Hepatic stellate cell (primary cell): ENCODE measurements at places on chromosomes 11 and 22.

- DNase-seq, result no peak
Observed at GRCh38 chr22:31497148-31497938, 1.0 kb downstream of the SFI1 start.

DNA sequence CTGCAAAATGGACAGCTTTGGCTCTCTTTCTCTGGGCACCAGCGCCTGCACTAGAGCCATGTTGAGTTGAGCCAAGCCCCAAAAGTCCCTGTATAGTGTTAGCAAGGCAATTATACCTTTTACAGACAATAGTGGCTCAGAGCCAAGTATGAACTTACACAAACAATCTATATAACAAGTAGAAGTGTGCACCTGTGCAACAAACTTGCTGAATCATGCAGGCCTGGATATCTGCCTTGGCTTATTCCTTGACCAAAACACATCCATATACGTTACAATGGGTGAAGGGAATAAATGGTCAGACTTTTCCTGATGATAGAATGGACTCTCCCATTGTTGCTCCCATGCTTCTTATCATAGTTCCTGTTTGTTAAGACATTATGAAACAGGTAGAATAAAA is 3.8 kb upstream of the OR52I2 start:
- no peak for DNase-seq

- DNase-seq, result no peak
Observed at GRCh38 chr22:29517215-29517908, 36.2 kb downstream of the THOC5 start.

DNA sequence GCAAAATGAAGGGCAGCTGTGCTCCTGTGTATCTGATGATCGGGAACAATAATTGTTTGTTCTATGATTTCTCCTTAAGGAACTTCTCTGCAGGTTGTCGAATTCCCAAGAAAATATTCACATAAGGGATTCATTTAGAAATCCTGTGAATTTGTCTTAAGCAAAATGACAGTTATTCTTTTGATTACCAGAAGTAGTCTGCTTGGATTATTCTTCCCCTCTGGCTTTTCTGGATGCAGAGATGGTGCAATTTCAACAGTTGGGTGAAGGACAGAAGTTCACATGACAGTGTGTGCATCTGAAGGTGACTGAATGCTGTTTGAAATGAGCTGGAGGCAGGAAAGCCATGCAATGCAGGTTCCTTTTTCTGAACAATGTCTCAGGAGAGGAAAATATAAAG is 137.2 kb upstream of the MTMR2 start:
- no peak for DNase-seq

DNA sequence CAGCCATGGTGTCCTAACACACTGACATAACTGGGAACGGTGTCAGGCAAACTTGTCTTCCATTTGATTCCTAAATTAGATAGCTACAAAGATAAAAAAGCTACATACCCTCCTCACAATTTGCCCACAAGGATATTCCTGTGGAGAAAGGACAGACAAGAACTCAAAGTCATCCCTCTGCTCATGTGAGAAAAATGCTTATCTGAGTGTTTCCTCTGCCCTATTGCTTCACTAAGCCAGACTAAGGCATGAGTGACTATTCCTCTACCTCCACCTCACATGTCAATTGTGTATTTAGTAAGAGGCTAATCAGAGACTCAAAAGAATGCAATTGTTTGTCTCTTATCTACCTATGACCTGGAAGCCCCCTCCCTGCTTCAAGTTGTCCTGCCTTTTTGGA is 247.7 kb downstream of the DDX10 start:
- DNase-seq, result no peak

DNA sequence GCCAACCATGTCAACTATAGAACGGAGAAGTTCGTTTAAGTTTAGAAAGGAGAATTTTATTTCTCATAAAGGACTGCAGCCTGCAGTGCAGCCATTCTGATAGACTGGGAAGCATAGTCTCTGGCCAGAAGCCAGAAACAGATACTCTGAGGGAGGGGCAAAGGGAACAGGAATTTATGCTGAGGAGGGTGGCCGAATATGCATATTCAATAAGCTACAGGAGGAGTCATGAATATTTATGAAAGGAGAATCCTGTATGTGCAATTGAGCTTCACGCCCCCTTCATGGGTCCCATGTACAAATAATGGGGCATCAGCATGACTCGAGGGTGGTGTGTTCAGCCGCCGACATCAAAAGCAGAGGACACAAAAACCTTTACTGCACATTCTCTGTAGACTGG is 199.9 kb downstream of the CWF19L2 start:
- DNase-seq, result no peak

- DNase-seq, result no peak
Observed at GRCh38 chr11:69483691-69484426, 2.4 kb downstream of the LINC01488 start.

DNA sequence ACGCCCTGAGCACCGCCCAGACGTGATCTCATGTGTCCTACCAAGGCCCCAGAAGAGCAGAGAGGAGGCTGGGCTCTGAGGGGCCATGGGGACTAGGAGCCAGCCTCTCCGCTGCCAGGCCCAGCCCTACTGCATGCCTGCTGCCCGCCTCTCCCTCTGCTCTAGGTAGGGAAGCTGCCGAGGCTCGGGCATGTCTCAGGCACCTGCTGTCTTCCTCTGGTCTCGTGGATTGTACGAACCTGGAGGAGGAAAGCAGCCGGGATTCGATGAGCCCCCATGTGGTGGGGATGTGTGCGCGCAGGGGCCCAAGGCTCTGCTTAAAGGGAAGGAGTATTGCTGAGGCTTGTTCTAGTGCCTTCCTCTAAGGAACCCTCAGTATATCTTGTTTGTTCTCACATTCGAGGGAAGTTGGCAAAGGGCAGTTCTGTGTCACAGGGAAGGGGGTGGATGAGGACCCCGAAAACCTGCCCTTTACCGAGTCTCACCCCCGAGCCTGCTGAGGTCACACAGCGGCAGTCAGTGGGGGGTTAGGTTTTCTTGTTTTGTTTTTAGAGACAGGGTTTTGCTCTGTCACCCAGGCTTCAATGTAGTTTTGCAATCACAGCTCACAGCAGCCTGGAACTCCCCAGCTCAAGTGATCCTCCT is 21.2 kb downstream of the DAGLA start:
- no peak for DNase-seq

- DNase-seq, result peak; percentile 90
Observed at GRCh38 chr11:69636512-69637197, 4.3 kb upstream of the CCND1 start.

DNA sequence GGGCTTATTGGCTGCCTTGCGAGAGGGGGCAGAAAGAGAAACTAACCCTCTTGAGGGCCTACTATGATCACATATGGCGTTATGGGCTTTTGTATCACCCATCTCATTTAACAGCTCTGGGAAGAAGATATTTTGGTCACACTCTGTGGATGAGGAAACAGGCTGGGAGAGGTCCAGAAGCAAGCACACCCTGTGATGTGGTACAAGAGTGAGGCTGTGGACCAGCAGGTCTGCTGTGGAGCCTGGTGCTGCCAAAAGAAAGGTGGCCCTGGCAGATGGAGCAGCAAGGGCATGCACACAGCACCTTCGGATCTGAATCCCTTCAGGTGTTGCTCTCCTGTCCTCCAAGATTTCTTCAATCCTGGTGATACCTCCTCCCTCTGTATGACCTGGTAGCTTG is 64.1 kb downstream of the KCNC1 start:
- DNase-seq, result no peak

- DNase-seq, result no peak
Observed at GRCh38 chr11:105612771-105613170, 2.9 kb downstream of the GRIA4 start.

DNA sequence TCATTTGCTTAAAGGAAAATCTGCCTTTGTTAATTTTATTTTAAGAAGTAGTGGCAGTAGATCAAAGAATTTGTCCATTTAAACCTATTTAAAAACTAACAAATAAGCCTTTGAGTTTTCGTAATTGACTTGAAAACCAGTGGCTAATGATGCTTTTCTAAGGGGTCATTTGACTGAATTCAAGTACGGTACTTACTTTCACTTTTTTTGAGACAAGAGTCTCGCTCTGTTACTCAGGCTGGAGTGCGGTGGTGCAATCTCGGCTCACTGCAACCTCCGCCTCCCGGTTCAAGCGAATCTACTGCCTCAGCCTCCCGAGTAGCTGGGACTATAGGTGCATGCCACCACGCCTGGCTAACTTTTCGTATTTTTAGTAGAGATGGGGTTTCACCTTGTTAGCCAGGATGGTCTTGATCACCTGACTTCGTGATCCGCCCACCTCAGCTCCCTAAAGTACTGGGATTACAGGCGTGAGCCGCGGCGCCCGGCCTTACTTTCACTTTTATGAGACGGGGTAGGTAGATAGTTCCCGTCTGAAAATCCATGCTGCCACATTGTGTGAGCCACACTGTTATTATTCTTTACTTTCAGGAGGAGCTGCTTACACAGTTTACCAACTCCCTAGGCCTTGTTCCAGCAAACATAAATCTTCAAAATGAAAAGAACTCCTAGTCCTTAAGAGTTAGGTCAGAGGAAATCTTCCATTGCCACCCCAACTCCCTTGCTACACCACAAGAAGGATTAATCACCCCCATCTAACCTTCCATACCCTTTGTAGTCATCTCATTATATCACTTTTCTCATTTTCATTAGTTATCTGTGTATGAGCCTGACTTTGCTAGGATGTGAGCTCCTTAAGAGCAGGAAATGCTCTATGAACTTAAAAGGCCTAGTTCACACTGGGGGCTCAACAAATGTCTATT is 926.6 kb upstream of the CCDC90B start:
- no peak for DNase-seq

- DNase-seq, result no peak
Observed at GRCh38 chr11:2521081-2521732, 76.4 kb downstream of the KCNQ1 start.

DNA sequence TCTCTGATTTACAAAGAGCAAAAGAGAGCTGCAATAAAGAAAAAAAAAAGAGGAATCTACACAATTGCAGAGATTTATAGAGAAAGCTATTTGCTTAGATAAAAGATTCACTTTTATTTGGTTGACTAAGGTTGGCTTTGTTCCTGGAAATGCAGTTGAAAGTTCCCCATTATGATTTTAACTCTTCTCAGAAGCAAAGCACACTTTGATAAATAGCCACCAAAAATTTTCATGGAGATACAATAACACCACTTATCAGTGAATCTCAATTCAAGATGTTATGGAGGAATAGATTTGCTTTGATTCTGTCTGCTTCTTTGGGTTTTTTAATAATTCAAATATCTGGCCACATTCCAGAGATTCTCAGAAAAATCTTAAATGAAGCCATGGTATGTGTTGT is 88.5 kb upstream of the ANO3 start:
- no peak for DNase-seq

DNA sequence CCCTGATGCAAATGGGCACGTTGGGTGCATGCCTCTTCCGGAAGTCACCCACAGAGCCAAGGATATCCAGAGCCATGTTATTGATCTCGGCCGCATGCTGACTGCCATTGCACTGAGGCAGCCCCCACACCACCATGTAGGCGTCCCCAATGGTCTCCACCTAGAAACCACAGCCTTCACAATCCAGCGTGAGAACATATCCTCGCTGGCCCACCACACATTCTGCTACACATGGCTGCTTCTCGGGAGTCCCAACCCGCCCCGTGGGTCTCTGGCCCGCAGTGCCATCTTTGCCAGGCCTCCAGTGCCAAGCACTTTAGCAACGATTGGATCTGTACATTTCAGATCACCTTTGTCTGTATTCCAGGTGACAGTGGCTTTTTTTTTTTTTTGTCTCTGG is 26.2 kb upstream of the LRRC32 start:
- no peak for DNase-seq

DNA sequence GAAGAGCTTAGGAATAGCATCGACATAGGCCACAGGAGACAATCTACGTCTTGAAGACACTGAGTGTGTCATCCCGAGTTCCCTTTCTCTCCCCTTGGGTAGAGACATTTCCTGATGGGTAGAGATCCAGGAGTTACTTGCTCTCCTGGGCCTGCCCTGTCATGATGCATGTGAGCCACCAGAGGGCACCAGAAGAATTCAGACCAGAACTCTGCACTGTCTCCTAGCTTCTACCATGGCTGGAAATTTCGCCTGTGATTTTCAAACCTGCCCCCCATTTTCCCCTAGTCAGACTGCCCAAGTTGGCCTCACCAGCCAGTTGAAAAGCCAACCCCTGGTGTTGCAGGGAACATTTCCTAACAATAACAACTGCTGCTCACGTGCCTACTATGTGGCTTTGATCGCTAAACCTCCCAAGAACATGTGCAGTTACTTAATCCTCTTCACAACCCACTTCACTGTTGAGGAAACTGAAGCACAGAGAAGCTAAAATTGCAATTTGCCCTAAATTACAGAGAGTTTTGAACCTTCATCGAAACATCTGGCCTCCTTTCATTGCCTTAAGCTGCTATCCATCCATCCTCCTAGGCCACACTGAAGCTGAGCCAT is 47.2 kb downstream of the C11orf58 start:
- peak; percentile 92 for DNase-seq

- DNase-seq, result peak; percentile 63
Observed at GRCh38 chr22:40177738-40178416, at the start of gene TNRC6B. TSS of gene TNRC6B (plus strand) at chr22:40177925. CDS start at chr22:40178136, 211 bp downstream.

GRCh38 chr22:37139762-37140161 is 10.0 kb downstream of the IL2RB start:
- no peak for DNase-seq

- DNase-seq, result no peak
Observed at GRCh38 chr11:73017024-73017751, 124.9 kb downstream of the FCHSD2 start.

- DNase-seq, result peak; percentile 22
Observed at GRCh38 chr11:14499178-14499559, 442 bp downstream of the COPB1 start.

GRCh38 chr11:111456859-111457730 is 55.1 kb downstream of the BTG4 start:
- no peak for DNase-seq

DNA sequence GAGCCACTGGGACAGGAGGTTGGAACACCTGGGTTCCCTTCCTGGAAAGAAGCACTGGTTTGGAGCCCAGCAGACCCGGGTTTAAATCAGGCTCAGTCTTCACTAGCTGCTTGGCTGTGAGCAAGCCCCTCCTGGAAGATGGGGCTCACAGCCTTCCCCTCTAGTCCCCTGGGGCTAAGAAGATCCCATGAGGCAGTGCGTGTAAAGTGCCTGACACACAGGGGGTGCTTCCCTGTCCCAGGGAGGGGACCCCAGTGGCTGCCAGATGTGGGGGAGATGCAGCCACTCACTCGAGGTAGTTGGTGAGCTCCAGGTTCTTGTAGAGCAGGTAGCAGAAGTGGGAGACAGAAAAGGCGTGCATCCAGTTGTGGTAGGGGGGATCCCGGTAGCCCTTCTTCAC is 93.2 kb downstream of the PDE2A start:
- no peak for DNase-seq

DNA sequence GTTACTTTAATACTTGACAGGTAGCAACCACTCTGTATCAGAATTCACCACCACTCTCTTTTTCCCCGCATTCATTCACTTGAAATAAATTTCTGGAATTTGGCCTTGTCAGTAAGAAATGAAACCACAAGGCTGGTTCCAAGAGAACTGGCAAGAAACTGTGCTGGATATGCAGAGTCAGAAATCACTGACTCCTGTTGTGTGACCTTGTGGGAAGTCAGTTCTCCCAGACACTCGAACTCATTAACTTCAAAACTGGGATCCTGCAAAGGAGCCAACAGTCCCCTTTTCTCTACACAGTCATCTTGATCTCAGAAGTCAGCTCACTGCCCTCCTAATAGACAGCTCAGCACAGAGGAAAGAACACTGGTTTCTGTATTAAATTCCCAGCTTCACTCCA is 142.7 kb downstream of the LRRC4C start:
- no peak for DNase-seq

GRCh38 chr22:34973926-34974325 is 92.0 kb upstream of the ISX start:
- no peak for DNase-seq
